ENCODE measurements at places on chromosomes 3 and 15. TPM values are rescaled to one million over a fixed set of nuclear protein-coding genes. Genes with fewer than 3 reads are reported as not detected.

Gene BFSP2
- total RNA-seq: not detected

Gene ANKRD63
- total RNA-seq: not detected

Gene ZKSCAN7
- total RNA-seq: 9.0 TPM

Gene ROPN1B
- not detected for total RNA-seq

Gene ARHGEF26
- 1.6 TPM for total RNA-seq

Gene FBXW12
- 0.15 TPM for total RNA-seq

Gene SLC35G2
- total RNA-seq: 15.3 TPM

Gene PDZRN3
- 51.2 TPM for total RNA-seq

Gene CORO2B
- total RNA-seq: 42.5 TPM

Gene SLC26A6
- 16.9 TPM for total RNA-seq

Gene PLA2G4F
- total RNA-seq: not detected

Gene TMC3
- not detected for total RNA-seq

Gene CISH
- 0.73 TPM for total RNA-seq

Gene ZNF80
- not detected for total RNA-seq

Gene AKAP13
- total RNA-seq: 88.7 TPM

Gene FSD2
- not detected for total RNA-seq

Gene ALCAM
- total RNA-seq: 133 TPM

Gene EEFSEC
- 6.7 TPM for total RNA-seq

Gene LMOD3
- total RNA-seq: under 0.01 TPM

Gene DAPK2
- total RNA-seq: 1.7 TPM

Gene TTLL13
- total RNA-seq: not detected

Gene ANKUB1
- total RNA-seq: not detected

Gene AVEN
- total RNA-seq: 30.8 TPM

Gene GOLGA8H
- total RNA-seq: 0.44 TPM

Gene LRRIQ4
- not detected for total RNA-seq

Gene POPDC2
- 0.15 TPM for total RNA-seq

Gene RAB27A
- 12.1 TPM for total RNA-seq

Gene GXYLT2
- 26.0 TPM for total RNA-seq

Gene EIF1B
- total RNA-seq: 12.9 TPM

Gene FOXL2
- not detected for total RNA-seq

Gene SPINK8
- total RNA-seq: not detected

Gene USP13
- total RNA-seq: 12.4 TPM

Gene CEMIP
- total RNA-seq: 613 TPM

Gene CCDC39
- total RNA-seq: 0.17 TPM

Gene EHD4
- total RNA-seq: 20.8 TPM

Gene NRROS
- 0.58 TPM for total RNA-seq

Gene CFAP44
- total RNA-seq: 5.5 TPM

Gene LSAMP
- total RNA-seq: 12.2 TPM

Gene EPHA6
- total RNA-seq: not detected

Gene GOLGA8J
- not detected for total RNA-seq

Gene SI
- not detected for total RNA-seq

Gene ELL3
- total RNA-seq: 3.3 TPM

Gene GATM
- 0.44 TPM for total RNA-seq

Gene SRGAP3
- 7.8 TPM for total RNA-seq

Gene FSIP1
- total RNA-seq: 1.6 TPM

Gene RHCG
- not detected for total RNA-seq
